T follicular helper cell (primary cell): ENCODE measurements at places on chromosomes 13 and 19.

GRCh38 chr13:43783820-43784219 lies 3.0 kb downstream of the ENOX1 start:
- no peak for DNase-seq

DNA sequence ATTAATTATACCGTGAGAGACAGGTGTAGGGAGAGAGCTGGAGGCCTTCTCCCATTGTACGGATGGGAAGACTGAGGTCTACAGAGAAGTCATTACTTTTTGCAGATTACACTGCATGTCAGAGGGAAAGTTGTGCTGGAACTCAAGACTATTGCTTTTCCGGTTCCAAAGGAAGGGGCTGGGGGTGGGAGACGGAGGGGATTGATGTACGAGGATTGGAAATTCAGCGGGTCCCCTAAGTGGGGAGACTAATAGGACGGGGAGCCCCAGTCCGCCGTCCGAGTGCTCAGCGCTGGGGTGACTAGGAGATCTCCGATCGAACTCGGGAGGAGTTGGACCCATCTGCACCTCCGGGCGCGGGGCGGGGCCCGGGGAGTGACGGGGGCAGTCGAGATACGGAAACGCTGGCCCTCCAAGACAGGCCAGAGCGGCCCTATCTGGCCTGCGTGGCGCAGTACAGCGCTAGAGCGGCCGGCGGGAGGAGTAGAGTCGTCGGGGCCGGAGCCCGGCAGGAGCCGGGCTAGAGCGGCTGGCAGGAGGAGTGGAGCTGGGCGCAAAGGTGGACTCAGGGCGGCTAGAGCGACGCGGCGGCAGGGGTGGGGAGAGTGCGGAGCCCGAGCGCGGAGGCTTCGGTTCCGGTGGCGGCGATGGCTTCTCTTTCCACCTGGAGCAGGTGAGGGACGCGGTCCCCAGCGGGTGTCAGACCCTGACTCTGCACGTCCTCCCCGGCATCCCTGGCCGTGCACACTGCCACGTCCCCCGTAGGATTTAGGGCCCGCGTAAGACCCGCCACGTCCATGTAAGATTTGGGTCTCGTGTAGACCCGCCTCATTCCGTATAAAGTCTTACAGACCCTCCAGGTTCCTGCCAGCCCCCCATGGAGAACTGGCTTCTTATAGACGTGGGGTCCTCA lies 1.1 kb downstream of the ARHGEF1 start:
- DNase-seq = peak; percentile 66

- no peak for DNase-seq
Measured at GRCh38 chr13:109394311-109394988, 391.9 kb downstream of the IRS2 start.

DNA sequence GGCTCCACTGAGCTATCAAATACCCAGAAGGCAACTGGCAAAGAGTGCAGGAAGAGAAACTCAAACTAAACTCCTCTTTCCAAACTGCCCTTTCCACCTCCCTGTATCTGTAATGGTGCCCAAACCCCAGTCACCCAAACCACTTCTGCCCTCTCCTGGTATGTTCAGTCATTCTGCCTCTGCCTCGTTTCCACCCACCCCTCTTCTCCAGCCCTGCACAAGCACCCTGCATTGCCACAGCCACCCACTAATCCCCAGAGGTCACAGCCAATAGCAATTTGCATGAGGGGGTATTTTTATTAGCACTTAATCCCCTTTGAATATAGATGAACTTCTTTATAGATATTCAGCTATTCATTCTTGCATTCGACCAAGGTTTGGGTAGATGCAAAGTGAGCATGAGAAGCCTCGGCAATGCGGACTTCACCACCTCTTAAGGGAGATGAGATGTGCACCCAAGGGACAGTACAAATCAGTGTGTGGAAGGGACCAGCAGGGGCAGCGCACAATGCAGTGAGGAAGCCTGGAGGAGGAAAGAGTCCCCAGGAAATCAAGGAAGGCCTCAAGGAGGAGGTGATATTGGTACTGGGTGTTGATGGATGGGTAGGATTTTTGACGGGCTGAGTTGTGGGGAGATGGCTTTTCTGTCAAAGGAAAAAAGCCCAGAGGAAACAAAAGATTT lies 12.4 kb downstream of the TMEM272 start:
- DNase-seq = peak; percentile 48

GRCh38 chr13:23867027-23867491 lies 22.1 kb downstream of the MIPEP start:
- DNase-seq = no peak

DNA sequence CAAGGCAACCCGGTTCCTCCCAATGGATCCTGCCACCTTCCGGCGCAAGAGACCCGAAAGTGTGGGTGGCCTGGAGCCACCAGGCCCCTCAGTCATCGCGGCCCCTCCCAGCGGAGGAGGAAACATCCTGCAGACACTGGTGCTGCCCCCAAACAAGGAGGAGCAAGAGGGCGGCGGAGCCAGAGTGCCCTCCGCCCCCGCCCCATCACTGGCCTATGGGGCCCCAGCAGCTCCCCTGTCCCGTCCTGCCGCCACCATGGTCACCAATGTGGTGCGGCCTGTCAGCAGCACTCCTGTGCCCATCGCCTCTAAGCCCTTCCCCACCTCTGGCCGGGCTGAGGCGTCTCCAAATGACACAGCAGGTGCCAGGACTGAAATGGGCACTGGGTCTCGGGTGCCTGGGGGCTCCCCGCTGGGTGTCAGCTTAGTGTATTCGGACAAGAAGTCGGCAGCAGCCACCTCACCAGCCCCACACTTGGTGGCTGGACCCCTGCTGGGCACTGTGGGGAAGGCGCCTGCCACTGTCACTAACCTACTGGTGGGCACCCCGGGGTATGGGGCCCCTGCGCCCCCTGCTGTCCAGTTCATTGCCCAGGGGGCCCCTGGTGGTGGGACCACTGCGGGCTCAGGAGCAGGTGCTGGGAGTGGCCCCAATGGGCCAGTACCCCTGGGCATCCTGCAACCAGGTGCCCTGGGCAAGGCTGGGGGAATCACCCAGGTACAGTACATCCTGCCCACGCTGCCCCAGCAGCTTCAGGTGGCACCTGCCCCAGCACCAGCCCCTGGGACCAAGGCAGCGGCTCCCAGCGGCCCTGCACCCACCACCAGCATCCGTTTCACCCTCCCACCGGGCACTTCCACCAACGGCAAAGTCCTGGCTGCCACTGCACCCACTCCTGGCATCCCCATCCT lies 11.2 kb upstream of the PRR19 start:
- DNase-seq = peak; percentile 56

- no peak for DNase-seq
Measured at GRCh38 chr13:24161980-24162525, 1.5 kb downstream of the SPATA13 start.

DNA sequence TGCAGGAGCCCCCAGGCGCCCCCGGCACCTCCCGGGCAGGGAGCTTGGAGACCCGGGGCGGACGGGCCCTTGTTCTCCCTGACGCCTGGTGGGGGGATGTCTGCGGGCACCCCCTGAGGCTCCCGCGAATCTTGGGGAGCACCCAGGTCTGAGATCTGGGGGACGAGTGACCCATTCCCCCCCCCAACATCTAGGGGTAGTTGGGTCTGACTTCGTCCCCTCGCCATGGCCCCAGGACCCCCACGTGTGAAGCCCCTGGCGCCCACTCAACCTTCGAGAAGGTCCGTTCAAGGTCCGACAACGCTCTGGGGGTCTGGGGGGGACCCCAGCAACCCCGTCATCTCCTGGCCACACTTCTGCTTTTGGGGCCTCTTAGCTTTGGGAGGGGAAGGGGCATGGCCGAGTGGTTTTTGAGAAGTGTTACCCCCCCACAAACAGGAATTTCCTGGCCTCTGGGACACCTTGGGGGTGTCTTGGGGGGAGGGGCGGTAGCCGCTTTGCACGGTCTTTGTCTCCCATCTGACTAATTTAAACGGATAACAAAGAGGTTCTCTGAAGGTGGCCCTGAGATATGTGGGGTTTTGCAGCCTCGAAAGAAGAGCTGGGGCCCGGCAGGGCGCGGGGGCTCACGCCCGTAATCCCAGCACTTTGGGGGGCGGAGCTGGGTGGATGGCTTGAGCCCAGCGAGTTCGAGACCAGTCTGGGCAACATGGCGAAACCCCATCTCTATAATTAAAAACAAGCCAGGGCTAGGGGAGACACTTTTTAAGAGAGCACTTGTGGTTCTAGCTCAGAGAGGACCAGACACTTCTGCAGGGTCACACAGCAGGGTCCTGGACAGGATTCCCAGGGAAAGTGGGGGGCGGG lies 608 bp downstream of the CNN2 start:
- no peak for DNase-seq

DNA sequence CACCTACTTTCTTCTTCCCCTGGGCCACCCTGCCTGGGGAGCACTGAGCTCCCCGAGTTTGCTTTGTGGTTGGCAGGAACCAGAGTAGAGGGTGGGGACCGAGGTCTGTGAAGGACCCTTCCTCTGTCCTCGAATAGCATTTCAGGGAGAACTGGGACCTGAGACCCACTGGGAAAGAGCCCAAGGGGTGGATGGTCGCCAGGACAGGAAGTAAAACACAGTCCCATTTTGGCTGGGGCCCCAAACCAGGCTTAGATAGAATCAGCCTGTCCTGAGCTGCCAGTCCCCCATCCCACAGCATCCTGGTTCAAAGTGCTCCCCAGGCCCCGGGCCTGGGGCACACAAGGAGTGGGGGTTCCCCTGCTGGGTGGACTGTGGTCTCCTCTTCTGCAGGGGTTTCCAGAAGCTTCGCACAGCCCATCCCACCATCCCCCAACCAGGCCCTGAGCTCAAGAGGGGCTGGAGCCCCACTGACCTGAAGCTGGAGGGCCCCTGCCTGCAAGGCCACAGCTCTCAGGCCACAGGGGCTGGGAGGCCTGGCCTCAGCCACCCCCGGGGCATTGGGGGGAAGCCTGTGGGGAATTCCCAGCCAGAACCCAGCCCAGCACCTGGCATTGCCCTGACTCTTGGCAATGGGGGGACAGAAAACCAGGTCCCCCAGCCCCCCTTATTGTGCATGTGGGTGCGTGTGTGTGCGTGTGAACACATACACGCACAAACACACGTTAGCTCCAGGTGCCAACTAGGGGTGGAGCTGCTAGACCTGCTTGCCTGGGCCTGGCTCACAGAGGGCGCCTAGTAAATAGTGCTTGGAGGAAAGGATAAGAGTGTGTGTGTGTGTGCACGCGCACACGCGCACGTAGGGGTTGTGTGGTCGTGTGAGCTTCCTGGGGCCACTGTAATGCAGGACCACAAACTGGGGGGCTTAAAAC lies 995 bp upstream of the MKNK2 start:
- DNase-seq = peak; percentile 50

DNA sequence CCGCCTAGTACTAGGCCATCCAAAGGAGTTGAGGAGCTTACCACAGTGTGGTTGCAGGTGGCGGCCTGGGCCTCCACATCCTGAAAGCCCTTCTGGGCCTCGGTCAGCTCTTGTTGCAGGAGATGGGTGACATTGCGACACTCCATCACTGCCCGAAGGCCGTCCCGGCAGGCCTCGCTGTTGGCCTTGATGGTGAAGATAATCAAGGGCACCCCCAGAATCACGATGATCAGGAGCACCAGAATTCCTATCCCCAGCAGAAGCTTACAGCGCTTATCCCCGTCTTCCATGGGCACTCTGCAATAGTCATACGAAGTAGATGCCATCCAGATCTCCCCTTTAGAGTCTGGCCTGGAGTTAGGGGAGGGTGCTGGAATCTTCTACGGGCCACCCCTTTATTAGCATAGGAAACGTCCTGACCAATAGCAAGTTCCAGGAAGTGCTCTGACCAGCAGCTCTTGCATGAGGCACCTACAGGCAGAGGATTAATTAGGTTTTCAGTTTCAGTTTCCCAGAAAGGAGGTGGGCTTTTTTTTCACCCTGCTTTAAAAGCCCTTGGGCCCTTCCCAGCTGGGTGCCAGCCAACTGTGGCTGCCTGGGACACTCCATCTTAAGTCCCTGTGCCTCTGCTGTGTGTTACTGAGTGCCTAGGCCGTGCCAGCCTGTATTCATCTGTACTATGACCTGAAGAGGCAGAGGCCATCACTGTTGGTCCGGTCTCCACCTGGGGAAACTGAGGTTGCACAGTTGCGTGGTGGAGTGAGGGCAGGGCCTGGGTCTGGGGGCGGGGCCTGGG lies at the start of gene BST2:
Gene BST2 (minus strand): TSS at position 381 of the 796 bp plus-strand sequence. CDS start 55 bp downstream, at position 326.
- DNase-seq = peak; percentile 33
